ENCODE measurements at places on chromosomes 1 and 21.

GRCh38 chr1:203781962-203782361 is 13.5 kb upstream of the ZBED6 start:
- no peak for DNase-seq

GRCh38 chr1:248054671-248055070 is 8.0 kb downstream of the OR2L3 start:
- no peak for DNase-seq

- no peak for DNase-seq
Measured at GRCh38 chr21:34284666-34285065, 79.1 kb upstream of the KCNE2 start.

- DNase-seq = no peak
Measured at GRCh38 chr1:201565024-201565730, 26.2 kb downstream of the NAV1 start.

DNA sequence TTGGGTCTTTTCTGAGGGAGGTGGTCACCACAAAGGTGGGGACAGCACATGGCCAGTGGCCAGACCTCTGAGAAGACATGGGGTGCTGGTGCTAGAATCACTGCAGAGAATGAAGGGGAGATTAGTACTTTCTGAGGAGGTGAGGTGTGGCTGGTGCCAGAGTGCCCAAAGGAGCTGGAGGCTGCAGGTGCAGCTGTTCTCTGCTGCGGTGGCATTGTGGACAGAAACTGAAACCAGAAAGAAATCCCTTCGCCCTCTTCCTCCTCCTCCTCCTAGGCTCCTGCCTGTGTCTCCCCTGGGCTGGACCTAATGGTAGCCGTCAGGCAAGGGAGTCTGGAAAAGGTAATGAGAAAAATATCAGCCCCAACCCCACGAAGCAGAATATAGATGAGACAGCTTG is 261.7 kb downstream of the TM2D1 start:
- no peak for DNase-seq

- no peak for DNase-seq
Measured at GRCh38 chr1:33119050-33119449, 38.1 kb downstream of the AZIN2 start.

DNA sequence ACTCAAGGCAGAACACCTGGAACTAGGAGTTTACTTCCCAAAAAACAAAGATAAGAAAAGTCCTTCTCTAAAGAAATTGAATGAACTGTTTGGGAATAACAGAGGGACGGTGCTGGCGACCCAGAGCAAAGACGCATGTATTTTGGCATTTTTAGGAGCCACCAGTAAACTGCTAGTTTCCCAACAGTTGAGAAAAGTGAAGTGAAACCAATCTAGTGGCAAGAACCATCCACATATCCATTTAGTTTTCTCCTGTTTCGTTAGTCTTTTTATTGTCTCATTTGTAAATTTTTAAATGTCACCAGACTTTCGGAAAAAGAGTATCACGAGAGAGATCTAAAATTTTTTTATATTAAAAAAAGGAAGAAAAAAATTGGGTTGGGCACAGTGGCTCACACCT is 30.2 kb downstream of the ODF2L start:
- DNase-seq = peak; percentile 35

DNA sequence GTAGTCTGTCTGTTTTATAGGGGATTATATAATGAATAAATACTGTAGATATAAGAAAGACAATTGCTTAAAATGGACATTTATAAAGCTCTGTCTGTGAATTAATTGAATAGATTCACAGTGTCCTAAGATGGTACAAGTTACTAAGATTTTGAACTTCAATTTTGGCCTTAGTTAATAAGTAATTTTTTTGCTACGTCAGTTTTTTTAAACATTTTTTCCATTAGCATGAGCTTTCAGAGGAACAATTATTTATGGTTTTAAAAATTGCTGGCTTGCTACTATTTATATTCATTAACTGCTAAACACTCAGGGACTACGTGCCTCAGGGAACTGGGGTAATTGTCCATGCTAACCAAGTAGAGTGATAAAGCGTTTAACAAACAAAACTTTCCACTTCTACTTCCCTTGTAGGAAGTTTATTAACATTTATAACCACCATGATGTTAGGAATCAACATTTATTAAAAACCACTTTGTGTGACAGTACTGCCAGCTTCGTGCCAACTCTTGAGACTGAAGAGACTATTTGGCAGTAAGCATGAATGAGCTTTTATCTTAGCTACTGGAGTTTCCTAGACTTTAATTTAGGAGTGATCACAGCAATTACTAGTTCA is 65.4 kb upstream of the PTGS2 start:
- no peak for DNase-seq

DNA sequence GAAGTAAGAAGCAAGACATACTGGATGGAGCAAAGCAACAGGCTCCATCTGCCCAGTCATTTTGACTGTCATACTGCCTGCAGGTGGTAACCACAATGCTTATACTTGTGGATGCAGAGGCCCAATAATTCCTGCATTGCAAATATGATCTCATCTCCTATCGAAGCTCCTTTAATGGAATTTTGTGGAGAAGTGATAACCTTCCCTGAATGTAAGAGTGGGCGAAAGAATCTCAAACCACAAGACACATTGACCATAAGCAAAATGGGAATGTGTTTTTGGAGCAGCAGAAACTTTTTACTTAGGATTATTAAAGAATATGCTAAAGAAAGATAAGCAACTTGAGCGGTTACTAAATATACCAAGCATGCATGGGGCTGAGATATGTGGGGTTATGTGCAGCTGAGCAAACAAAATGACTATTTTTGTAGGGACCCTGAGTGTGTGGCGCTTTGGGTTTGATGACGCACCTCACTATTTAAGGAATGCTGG is 77.4 kb upstream of the BACH1 start:
- DNase-seq = no peak

DNA sequence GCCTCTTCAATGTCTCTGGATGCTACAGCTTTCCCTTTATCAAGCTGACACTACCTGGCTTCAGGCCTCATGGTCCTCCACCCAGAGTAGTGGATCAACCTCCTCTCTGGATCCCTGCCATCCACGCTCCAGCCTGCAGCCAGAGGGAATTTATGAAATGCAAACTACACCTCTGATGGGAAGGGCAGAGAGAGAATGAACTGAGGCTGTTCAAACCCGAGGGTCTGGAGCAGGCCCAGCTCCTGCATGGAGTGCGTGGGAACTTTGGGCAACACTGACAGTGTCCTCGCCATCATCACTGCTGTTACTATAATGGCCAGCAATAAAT is 157.8 kb downstream of the TRABD2B start:
- no peak for DNase-seq

GRCh38 chr1:47926461-47926999 is 70.7 kb downstream of the TRABD2B start:
- DNase-seq = no peak

DNA sequence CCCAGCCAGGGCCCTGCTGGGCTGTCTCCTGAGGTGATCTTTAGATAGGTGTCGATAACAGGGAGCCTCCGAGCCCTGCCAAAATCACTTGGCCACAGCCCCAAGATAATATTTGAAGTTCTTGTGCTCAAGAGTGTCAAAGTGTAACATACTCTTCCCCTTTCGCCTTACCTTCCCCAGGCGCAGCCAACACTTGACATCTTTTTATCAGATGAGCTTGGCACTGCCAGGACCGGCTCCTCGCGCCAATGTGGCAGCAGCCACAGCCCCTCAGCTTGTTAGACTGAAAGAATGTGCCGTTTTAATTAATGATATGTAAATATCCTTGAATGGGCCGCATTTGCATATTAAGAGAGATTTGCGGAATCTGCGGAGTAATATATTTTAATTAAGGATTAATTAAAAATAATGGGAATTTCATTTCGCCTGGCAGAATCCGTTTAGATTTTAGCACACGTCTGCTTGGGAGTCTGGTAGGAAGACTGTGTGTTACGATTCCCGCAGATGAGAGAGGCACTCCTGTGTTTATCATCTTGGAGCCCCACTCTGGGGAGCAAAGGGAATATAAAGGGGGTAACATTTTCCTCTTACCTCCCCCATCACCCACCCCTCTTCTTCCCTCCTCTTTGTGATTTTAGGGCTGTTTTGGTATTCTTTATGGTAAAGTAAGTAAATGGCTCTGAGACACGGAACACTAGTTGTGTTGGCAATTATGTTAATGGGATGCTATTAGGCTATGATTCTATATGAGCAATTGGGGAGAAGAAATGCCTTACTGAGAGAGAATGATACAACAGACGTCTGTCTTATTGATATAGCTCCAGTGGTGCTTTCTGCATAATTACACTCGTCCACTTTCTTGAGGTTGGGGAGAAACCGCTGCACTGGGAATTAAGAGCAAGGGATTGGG is 109.8 kb downstream of the PBX1 start:
- DNase-seq = no peak

GRCh38 chr1:110336300-110337039 is 2.7 kb upstream of the RBM15 start:
- no peak for DNase-seq

Data from inflammatory macrophage treated with lipopolysaccharide for 1 hour (primary cell).